ENCODE measurements at places on chromosomes 1 and 21.

GRCh38 chr1:4653328-4653660, 1.1 kb upstream of the AJAP1 start:
- no peak for DNase-seq

DNA sequence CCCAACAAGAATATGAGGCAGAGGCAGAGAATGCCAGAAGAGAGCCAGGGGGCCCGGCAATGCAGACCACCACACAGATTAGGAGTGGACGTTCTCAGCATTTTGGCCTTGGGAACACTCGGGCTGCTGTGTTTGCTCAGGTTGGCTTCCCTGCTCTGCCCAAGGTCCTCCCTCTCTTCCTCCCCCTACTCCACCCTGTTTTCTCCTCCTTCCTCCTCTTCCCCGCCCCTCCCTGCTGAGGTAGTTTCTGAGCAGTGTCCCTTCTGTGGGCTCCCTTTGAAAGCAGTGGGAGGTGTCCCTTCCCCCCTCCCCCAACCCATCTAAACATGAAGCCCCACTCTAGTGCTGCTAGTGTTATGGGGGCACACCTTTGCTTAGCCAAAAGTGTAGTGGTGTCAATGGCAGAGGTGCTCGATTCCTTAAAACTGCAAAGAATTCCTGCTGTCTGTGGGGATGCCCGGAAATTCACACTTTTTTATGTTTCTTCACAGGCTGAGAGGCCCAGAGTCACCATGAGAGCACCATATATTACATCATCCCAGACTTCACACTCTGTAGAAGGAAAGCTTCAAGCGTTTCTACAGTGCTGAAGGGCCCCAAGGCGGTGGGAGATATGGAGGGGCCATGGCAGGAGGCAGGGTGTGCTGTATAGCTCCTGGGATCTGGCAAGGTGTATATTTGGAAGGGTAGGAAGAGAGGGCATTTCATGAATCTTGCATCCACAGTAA, at the start of gene HHIPL2:
Gene HHIPL2, minus strand, starts transcription at position 161 of the 728 bp plus-strand sequence. Its CDS starts 60 bp downstream, at position 101.
- no peak for DNase-seq

GRCh38 chr1:154272999-154273563, 652 bp downstream of the HAX1 start:
- DNase-seq, result no peak

GRCh38 chr1:202844259-202844658, 33.5 kb downstream of the PCAT6 start:
- no peak for DNase-seq

GRCh38 chr1:185734929-185735700, 924 bp downstream of the HMCN1 start:
- no peak for DNase-seq

DNA sequence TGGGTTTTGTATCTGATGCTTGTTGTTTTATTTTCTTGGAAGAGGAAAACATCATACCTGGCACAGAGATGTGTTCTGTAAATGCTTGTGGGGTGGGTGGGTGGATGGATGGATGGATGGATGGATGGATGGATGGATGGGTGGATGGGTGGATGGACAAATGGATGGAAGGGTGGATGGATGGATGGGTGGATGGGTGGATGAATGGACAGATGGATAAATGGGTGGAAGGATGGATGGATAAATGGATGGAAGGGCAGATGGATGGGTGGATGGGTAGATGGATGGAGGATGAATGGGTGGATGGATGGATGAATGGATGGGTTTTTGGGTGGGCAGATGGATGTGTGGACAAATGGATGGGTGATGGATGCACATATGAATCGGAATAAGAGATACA, 111.5 kb downstream of the PDE9A start:
- DNase-seq, result no peak

- DNase-seq, result no peak
Measured at GRCh38 chr21:34935898-34936297, 113.2 kb downstream of the RUNX1 start.

DNA sequence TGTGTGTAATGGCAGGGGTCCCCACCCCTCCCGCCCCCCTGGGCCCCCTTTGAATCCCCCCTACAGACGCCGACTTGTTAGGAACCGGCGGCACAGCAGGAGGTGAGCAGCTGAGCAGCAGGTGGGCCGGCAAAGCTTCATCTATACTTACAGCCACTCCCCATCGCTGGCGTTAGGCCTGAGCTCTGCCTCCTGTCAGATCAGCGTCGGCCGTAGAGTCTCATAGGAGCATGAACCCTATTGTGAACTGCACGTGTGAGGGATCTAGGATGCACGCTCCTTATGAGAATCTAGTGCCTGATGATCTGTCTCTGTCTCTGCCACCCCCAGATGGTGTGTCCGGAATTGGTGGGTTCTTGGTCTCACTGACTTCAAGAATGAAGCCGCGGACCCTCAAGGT, 14.9 kb upstream of the VPS26C start:
- DNase-seq, result no peak

DNA sequence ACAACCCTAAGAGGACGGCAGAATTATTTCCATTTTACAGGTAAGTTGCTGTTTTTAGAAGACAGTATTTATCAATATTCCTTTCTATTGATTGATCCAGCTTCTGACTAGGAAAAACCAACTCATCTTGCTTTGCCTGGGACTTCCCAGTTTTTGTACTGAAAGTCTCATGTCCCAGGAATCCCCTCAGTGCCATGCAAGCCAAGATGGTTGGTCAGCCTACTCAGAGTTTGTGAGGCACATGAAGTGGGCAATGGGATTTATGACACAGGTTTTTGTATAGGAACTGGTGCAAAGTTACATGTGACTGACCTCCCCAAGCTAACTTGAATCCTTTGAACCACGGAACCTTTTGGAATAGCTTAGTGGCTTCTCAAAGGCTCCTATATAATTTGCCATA, 45.5 kb downstream of the GNG12 start:
- DNase-seq, result no peak

GRCh38 chr1:231668826-231669225, 42.2 kb downstream of the DISC1 start:
- DNase-seq, result no peak

GRCh38 chr1:173012126-173012525, 38.6 kb downstream of the TNFSF18 start:
- DNase-seq, result no peak

- DNase-seq, result no peak
Measured at GRCh38 chr1:228860911-228861831, 125.9 kb downstream of the RHOU start.

DNA sequence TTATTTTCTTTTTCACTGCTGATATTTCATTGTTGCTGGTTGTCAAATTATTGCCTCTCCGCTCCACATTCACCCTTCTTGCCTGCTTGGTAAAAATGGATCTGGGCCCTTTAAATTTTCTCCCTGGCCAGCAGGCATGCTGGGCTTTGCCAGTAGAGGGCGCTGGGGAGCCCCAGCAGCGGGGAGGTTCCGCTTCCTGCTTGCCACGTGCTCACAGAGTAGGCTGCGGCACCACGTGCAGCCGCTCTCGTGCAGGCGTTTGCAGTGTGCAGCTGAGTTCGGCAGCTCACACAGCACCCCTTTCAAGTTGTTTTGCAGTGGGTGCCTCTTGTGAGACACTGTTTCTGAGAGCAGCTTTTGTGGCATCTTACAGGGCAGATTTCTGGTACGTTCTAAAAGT, at the start of gene ACTL8:
Gene ACTL8, plus strand, starts transcription at position 214 of the 400 bp plus-strand sequence. CDS start 67,676 bp downstream, outside the sequence.
- DNase-seq, result no peak

GRCh38 chr1:236534151-236534651, 10.4 kb downstream of the LGALS8 start:
- peak; percentile 45 for DNase-seq

GRCh38 chr1:84298684-84299535, 2.6 kb upstream of the SAMD13 start:
- DNase-seq, result no peak

- no peak for DNase-seq
Measured at GRCh38 chr1:37461698-37462436, 12.5 kb upstream of the ZC3H12A start.

- DNase-seq, result no peak
Measured at GRCh38 chr21:41953249-41953830, 478 bp downstream of the C2CD2 start.

DNA sequence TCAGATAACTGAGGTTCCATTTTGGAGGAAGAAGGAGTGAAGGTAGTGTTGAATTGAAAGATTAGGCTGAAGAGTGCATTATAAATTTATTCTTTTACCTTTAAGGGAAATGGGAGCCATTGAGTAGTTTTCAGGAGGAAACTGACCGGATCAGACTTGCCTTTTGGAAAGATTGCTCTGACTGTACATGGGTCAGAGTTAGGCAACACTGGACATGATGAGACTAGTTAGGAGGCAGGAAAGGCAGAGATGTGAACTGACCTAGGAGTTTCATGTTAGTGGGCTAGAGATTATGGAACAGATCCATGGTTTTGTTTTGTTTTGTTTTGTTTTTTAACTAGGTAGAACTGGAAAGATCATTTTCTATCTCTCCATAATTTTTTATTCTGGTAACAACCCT, 78.2 kb downstream of the SNX7 start:
- no peak for DNase-seq

GRCh38 chr1:205128050-205128449, 6.3 kb upstream of the RBBP5 start:
- no peak for DNase-seq

DNA sequence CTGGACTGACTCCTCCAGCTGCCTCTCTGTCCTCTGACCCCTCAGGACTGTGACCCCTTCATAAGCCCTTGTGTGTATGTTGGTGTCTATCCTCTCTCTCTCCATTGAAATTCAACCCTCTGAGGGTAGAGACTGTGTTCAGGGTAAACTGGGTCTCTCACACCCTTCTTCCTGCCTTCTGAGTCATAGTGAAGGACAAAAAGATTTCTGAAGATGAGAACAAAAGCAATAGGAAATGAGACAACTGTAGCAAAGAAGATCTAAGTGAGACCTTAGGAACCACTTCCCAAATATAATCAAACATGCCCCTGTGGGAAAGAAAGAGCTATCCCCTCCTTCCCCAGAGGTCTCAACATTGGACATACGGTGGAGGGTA, 16.9 kb downstream of the NUAK2 start:
- DNase-seq, result no peak

- no peak for DNase-seq
Measured at GRCh38 chr1:225319871-225320270, 108.0 kb downstream of the LBR start.

GRCh38 chr1:83832194-83832593, 166.7 kb downstream of the TTLL7 start:
- no peak for DNase-seq

DNA sequence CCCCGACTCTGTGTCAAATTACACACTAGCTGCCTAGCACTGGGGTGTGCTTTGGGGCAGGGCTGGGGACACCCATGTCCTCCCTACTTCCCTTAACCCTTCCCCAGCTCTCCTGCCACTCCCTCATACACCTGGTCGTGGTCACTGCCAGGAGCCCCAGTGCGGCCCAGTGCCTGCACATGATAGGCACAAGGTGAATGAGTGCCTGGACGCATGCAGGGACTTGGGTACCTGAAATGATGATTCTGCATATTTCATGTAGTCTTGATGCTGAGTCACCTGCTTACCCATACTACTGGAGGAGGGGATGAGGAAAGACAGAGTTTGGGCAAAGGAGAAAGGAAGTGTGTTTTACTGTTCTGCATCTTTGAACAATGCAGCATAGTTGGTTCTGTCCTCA, 1.5 kb upstream of the VANGL2 start:
- no peak for DNase-seq

- peak; percentile 91 for DNase-seq
Measured at GRCh38 chr1:154183046-154183915, 8.6 kb downstream of the TPM3 start.

GRCh38 chr1:35444519-35444774, 112.8 kb downstream of the KIAA0319L start:
- no peak for DNase-seq

GRCh38 chr1:26449868-26450267, 17.7 kb downstream of the DHDDS start:
- no peak for DNase-seq

DNA sequence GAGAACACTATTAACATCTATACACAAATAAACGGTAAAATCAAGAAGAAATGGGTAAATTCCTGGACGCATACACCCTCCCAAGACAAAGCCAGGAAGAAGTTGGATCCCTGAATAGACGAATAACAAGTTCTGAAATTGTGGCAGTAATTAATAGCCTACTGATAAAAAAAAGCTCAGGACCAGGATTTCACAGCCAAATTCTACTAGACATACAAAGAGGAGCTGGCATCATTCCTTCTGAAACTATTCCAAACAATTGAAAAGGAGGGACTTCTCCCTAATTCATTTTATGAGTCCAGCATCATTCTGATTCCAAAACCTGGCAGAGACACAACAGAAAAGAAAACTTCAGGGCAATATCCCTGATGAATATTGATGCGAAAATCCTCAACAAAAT, 70.7 kb upstream of the FMO3 start:
- DNase-seq, result no peak

- DNase-seq, result no peak
Measured at GRCh38 chr1:26405281-26405915, 5.2 kb upstream of the LIN28A start.

DNA sequence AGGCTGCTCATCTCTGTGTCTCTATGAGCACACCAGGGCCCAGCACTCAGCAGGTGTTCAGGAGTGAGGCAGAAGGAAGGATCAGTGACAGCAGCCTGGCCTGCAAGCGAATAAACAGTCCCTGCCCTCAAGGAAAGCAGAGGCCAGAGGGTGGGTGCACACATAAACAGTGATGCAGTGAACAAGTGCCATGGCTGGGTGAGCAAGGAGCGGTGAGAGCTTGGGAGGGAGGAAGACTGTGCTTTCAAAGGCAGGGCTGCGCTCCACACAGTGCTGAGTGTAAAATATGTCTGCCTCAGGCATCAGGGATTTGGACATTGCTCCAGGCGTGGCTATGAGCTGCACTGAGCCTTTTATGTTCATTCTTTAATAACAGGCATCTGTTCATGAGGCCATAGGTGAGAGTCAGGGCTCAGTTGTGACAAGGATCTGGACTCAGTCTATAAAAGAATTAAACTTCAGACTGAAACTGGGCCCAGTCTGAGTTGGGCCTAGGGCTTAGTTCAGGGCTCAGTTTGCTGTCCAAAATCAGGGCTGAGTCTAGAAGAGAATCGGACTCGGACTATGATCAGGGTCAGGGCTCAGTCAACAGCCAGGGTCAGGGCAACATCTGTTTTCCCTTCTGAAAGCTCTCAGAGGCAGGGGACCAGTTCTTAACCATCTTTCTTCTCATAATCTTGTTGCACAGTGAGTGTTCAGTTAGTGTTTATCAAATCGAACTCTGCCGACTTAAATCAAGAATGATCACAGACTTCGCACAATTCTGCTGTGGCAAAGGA, 213.7 kb downstream of the FOXD2 start:
- DNase-seq, result no peak

DNA sequence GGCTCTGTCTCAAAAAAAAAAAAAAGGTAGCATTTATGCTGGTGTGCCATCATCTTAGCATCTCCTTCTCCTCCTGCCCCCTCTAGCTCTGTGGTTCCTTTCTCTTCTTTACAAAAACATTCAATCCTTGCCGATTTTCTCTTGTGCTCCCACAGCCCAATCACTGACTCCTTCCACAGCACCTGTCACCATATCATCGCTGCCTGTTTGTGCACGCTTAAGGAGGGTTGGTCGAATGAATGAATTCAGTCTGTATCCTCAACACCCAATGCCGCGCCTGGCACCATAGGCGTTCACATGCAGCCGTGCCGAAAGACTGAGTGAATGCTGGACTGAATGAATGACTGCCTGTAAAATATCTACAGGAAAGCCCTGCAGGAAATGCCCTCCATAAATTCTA, 7.9 kb downstream of the RNU5D-1 start:
- no peak for DNase-seq
